ENCODE measurements at places on chromosomes 2 and 18.

GRCh38 chr2:68031043-68031442, 31.8 kb downstream of the C1D start:
- DNase-seq, result no peak

- no peak for DNase-seq
These were observed at the start of gene CYP27A1 for GRCh38 chr2:218781691-218782527. TSS of gene CYP27A1 (plus strand) at chr2:218782147. CDS start at chr2:218782183, 36 bp downstream.

DNA sequence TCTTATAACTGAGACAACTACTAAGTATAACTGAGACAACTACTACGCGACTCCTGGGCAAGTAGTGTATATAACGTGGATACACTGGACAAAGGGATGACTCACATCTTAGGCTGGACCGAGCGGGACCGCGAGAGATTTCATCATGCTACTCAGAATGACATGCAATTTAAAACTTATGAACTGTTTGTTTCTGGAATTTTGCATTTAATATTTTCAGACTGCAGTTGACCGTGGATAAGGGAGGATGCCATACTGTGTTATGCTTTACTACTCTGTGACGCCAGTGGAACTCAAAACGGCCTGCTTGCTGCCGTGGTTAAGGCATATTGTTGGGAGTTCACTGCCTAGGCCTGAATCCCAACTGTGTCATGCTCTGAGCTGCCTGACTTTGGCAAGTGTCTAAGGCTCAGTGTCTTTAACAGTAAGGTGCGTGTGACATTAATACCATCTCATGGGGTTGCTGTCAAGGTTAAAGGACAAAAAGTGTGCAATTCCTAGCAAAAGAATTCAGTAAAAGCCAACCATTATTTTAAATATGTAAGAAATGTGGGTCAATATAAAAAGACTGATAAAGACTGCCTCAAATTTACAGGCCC, 64.6 kb downstream of the BMP10 start:
- DNase-seq, result peak; percentile 48

- DNase-seq, result no peak
These were observed 50.1 kb upstream of the HAAO start for GRCh38 chr2:42842466-42842865.

DNA sequence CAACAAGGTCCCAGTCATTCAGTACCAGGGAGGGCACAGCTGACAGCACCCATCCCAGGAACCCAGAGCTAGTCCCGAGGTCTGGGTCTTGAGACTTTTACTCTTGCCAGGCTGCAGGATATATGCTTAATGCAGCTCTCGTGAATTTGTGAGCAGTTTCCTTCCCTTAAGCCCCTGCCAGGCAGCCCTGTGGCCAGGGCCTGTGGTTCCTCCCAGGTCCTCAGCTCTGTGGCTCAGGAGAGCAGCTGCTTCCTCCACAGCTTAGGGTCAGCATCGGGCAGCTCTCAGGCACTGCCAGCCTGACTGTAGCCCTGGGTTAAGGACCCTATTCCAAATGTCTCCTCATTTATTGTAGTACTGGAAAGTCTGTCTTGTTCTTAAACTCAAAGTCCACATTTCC, 1384.8 kb downstream of the RPIA start:
- no peak for DNase-seq

DNA sequence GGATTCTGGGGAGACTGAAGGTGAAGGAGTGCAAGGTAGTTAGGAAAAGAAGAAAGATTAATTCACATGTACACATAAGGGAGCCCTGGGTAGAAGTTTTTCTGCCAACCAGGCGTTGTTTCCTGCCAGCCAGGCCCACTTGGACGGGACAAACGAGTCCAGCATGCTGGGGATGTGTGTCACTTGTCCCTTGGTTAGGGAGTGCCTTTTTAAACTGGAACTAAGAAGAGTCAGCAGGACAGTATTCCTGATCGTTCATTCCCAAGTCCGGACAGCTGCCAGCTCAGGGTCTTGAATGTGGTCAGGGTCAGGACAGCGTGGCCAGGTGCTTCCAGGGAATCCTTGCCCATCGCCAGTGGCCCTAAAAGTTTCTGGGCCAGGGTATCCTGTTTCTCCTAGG, 43.2 kb downstream of the POMC start:
- DNase-seq, result no peak

- DNase-seq, result no peak
These were observed 2.3 kb upstream of the SPRED2 start for GRCh38 chr2:65434592-65435241.

DNA sequence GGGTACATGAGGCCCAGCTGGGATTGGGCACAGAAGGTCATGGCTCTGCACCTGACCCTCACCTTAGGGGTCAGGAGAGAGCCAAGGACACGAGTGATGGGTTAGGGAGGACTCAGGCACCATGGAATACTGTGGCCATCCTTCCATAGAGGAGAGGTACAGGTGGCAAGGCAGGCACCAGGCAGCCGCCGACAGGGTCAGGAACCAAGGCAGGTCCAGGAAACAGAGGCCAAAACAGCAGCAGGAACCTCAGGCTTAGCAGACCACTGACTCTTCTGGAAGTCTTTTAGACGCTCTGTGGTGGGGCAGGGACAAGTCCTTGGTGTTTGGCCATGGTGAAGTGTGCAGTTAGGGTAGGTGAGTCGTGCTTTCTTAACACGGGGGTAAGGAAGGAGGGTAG, 128.0 kb downstream of the NEDD4L start:
- no peak for DNase-seq

- no peak for DNase-seq
These were observed 43.4 kb downstream of the KANSL3 start for GRCh38 chr2:96594691-96595152.

DNA sequence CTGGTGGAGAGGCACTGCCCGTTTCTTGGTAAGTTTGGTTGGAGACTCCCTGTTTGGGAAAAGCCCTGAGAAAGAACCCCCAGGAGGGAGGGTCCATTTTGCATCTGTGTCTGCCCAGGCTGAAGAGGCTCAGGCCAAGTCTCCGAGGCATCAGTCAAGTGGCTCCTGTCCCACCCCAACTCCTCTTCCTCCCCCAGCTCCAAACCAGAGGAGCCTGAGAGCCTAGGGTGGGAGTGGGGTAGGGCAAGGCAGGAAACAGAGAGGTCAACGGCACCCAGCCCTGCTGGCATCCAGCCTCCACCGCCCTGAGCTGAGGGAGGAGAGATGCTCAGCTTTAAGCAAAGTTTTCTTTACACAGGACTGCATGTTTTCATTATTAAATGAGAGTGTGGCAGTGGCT, 38.2 kb downstream of the CYP27C1 start:
- no peak for DNase-seq

DNA sequence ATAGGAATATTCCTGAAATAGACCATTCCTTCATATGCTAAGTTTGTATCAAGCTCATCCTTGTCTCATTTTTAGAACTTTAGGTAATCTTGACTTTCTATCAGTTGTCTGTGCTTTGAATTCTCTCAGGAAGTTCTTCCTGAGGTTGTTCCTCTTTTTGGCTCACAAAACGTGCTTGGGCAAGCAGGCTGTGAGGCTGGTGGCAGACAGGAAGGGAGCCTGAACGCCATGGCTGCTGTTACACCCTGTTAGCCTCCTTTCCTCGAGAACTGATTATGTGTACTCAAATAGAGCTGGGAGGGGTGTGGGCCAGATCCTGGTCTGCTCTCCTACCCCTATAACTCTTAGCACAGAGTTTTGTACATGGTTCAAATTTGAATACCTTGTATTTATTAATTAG, 136.4 kb upstream of the CELF4 start:
- DNase-seq, result no peak

DNA sequence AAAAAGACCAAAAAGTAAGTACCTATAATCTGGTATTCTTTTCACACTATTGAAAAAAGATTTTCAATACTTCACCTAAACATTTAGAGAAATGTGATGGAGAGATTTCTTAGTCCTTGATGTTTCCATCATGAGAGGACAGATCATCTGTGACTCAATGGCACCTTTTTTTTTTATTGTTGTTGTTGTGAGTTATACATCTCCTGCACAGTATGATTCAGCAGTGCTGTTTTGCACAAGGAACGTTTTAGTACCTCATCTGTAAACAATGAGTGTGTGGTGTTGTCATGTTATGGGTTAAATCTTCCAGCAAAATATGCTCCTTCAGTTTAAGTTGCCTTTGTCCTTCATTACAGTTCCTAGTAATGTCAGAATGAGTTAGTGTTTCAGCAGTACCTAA, 2.2 kb downstream of the KIAA1328 start:
- DNase-seq, result no peak

DNA sequence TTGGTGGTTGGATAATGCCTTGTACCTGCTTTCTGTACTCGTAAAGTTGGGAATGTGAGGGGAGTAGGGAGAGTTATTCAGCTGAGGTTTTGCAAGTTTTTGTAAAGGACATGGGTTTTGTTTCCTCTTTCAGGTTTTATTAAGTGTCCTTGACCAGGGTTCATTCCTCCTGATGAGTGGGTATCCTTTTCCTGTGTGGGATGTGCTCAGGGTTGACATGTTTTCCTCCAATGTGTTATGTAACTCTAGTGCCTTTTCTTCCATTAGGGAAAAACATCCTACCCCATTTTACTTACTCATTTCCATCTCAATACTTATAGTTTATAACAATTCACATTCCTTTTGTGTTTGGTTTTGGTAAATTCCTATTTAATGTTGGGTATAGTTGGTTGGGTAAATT, 48.4 kb downstream of the OTX1 start:
- DNase-seq, result no peak

DNA sequence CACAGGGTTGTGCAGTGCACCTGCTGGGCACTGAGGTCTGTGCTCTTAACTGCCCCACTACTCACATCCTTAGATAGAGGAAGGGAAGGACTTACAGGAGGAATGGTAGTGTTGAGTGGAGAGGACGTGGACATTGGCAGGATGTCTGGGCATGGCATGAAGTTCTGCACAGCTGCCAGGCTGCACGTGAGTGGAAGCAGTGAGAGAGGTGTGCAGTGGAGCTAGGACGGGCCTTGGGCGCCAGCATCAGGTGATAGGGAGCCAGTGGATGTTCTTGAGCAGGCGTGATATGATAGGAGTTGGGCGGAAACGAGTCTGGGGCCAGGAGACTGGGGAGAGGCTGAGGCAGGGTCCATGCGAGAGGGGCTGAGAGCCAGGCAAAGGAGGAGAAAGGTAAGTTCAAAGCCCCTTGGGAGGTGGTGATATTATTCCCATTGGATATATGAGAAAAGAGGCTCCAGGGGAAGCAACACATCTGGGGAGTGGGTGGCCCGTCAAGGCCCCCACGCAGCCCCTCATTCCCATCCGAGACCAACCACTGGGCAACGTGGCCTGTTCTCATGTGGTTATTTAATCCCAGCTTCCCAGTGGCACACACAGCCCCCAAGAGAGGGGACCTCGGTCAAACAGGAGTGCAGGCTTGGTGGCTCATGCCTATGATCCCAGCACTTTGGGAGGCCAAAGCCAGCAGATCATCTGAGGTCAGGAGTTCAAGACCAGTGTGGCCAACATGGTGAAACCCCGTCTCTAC, 45.7 kb upstream of the SNED1 start:
- no peak for DNase-seq

DNA sequence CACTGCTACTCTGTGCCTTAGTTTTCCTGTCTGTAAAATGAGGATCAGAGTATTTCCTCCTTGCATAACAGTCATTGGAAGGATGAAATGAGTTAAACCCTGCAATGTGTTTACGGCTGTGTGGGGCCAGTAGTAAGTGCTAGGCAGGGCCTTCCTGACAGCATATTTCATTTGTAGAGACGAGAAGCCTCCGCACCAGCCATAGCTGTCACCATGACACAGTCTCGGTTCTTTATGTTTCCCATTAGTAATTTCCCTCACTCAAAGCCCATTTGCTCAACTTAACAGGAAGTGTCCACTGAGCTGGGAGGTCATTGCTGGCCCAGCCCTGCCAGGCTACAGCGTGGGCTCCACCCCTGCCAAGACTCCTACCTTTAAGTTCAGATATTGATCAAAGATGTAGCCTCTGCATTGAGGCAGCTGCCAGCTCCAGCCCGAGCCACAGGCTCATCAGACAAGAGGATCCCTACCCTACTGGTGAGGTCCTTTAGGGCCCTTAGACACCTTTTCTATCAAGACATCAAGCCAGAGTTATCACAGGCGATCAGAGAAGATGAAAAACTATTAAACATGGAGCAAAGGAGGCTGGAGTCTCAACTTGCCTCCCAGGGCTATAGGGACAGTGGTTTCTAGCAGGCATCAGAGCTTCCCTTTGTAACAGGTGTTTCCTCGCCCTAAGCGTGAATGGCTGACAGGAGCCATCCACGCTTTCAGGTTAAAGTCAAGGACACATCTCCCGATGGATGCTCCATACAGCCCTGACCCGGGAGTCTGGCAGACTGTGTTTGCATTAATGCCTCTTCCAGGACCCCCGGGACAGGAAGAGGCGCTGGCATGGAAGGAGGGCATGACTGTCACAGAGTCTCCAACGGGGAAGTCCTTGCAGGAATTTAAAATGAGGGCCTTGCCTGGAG, 251.7 kb downstream of the NDUFA10 start:
- DNase-seq, result no peak

DNA sequence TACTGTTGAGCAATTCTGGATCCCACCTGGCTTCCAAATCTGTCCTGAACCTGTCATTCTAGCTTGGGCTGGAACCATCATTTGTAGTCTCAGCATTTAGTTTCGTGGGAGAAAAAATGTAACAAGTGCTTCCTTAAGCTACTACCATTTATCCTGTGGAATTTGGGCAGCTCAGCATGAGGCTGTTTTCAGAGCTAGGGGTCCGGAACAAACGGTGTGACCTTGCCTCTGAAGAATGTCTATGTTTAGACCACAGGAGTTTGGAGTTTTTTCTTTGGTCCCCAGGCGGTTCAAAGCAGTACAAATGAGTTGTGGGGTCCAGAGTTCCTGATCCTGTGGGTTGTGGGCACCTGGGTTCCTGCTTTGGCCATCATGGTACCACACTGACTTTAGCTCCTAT, 59.1 kb upstream of the TMEM178A start:
- DNase-seq, result no peak

GRCh38 chr2:189124175-189124574, 55.4 kb downstream of the COL5A2 start:
- DNase-seq, result no peak

- DNase-seq, result no peak
These were observed 49.4 kb downstream of the CCDC102B start for GRCh38 chr18:68847219-68847837.

GRCh38 chr2:156311976-156312375, 20.5 kb downstream of the NR4A2 start:
- DNase-seq, result no peak

DNA sequence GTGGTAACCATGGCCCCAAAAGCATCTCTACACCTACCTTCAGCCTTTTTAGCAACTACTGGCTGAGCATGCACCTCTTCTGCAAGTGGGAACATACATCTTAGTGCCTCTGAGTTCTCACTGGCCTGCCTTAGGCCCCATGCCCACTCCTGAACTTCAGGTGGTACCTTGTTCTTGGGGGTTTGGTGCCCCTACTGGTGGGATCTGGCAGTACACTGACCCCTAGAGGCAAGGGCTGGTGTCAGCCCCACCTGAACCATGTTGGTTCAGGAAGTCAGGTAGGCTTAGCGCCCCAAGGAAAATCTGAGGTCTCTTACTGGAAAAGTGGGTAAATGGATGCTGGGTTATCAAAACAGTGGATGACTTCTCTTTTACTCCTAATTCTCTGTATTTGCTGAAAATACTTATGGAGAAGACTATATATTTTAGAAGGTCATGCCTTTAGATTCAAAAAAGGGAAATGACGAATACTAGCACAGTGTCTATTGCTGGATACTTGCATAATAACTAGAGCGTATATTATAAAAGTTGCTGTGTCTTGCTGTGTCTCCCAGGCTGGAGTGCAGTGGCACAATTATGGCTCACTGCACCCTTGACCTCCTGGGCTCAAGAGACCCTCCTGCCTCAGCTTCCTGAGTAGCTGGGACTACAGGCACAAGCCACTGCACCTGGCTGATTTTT, 84.6 kb downstream of the RAB31 start:
- DNase-seq, result no peak
